ENCODE measurements at places on chromosomes 2 and 18. TPM values are rescaled to one million over a fixed set of nuclear protein-coding genes. Genes with fewer than 3 reads are reported as not detected.

Gene CIB4
- not detected for total RNA-seq

Gene DLX1
- 0.36 TPM for total RNA-seq

- DNase-seq, result no peak
Measured at GRCh38 chr2:88834866-88835265, 143.4 kb downstream of the RPIA start.

GRCh38 chr2:43158259-43158880 is 68.0 kb downstream of the ZFP36L2 start:
- DNase-seq, result peak; percentile 75

DNA sequence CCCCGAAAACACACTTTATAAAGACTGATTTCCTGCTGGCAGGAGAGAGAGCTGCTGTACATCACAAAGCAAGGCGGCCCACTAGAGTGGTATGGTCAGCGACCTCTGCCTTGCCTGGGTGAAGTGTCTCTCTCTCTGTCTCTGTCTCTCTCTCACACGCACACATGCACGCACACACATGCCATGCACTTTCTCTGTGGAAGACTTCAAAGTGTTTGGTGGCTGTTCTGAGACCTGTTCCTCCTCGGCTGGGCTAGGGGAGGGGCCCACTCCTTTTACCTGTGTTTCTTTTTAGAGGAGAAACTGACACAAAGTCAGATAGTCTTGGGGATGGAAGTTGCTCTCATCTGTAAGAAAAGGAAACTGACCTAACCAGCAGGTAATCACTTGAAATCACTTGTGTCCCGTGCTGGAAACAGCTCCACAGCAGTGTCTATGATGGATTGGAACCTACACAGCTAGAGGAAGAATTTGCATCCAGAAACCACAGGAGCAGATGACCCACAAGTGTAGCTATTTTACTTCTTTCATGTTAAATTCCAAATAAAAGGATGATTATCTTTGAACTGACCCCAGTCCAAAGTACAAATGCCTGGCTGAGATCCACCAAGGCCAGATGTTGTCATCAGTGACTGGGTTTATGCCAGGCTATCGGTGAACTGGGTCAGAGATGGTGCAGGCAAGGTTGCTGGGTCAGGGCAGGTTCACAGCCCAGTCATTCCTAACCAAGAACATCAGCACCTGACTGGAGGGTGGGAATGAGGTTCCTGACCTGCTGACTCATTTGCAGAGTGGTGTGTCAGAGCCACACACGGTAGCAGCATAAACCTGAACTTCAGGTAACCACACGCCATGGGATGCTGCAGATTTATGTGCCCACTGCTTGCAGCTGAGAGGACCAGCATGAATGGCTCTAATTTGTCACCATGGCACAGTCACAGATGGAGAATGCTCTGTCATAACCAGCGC is 63.0 kb downstream of the NPAS2 start:
- peak; percentile 38 for DNase-seq

GRCh38 chr2:219663116-219663762 is 35.8 kb downstream of the SLC4A3 start:
- DNase-seq, result no peak

Gene CDH2
- 111 TPM for total RNA-seq

Gene IL1RL2
- 0.28 TPM for total RNA-seq

Gene OBSL1
- total RNA-seq, result 21.4 TPM

Gene IL36B
- not detected for total RNA-seq

- DNase-seq, result peak; percentile 10
Measured at GRCh38 chr18:73742957-73743356, 404.7 kb downstream of the FBXO15 start.

DNA sequence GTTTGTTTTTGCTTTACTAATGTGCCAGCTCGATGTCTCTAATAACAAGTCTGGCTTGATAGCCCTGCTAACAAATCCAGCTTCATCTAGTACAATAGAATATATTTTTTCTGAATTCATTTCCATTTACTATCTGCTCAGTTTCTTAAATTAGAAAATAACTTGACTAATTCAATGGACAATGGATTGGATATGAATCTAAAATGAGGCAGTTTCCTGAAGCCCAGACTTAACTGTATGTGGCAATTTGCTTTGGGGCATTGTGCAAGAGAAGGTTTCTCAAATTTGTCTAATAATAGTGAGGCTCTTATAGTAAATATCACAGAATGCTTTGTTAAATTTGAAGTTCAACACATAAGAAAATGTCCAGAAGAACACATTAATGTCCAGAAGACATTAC is 25.8 kb downstream of the CALCRL start:
- no peak for DNase-seq

DNA sequence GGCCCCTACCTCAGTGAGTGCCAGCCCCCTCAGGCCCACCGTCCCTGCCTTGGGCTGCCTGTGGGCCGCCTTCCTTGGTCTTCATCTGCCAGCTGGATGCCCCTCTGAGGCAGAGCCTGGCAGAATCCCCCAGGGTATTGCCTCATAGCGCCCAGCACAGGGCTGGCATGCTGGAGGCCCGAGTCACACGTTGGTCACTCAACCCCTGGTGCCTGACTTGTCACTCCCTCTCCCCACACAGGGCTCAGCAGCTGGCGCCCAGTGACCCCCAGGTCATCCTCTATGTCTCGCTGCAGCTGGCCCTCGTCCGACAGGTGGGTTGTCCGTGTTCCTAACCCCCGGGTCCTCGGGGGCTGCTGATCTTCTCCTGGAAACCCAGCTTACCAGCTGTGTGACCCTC is 108.4 kb upstream of the MCFD2 start:
- no peak for DNase-seq

DNA sequence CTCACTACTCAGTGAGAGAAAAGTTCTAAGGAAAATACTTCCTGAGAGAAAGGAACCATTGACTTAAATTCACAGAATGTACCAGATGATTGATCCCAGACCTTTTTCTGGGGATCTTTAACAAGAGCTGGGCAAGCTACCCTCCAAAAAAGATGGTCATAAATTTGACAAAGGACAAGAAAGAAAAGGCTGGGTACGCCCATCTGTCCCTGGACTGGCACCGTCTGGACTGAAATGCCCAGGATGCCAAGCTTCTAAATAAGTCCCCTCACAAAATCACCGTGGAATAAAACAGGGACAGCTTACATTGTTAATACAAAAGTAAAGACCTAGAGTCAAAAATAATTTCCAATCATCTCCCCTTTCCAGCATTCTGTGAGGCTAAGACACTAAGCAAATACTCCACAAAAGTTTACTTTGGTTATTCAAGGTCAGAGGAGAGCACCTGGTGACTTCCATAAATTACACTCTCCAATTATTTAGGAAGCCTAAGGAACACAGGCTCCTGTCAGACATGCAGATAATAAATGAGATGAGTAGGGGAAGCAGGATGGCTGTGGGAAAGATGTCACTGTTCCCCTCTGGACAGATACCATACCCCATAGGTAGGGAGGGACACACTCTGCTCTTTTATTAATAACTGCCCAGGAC is 69.9 kb downstream of the UXS1 start:
- no peak for DNase-seq

- DNase-seq, result no peak
Measured at GRCh38 chr2:40208463-40208862, 243.4 kb downstream of the SLC8A1 start.

DNA sequence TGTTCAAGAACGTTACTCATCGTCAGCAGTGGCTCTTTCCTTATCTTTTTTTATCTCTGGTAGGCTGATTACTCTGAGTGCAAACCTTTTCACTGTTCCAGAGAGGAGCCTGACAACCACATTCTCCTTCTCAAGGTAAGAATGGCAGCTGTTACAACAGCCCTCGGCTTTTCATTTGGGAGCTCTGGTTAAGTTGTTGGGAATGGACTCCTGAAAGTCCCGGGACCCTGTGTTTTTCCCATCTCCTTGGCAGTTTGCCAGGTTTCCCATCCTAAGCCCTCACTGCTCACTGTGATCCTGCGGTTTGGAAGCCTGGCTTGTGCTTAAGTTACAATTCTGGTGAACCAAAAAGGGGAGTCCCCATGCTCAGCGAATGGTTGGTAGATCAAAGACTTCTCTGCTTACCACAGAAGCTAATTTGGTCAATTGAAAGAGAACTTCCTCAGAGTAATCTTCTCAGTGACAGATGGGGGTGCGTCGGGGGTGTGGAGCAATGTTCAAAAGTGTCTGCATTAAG is 122.3 kb downstream of the LYPD6B start:
- DNase-seq, result no peak

DNA sequence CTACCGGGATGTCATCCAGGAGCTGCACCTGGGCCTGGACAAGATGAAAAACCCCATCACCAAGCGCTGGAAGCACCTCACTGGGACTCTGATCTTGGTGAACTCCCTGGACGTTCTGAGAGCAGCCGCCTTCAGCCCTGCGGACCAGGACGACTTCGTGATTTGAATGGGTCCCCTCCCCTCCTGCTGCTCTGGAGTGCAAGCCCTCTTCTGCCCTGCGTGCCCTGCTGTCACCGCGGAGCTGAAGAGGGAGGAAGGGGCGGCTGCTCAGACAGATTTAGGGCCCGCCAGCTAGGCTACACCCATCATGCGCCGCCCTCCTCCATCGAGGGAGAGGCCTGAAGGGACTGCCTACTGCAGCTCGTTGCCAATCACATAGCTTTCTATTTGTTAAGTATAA is 101.8 kb downstream of the SH3BP4 start:
- DNase-seq, result no peak

DNA sequence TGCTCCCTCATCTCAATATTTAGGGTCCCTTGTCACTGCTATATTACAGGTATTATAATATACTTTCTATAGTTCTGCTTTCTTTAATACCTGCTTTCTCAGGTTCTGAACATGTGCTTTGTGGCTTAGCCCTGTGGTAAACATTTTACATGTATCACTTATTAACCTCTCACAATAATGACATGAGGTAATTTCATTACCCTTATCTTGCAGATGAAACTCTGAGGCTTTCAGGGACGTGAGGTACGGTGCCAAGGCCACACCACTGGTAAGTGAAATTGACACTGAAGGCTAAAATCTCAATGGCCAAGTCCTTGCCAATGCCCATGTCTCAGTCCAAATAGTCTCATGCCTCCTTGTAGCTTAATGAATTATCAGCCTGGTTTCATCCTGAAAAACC is 21.7 kb downstream of the LINC00305 start:
- DNase-seq, result no peak

GRCh38 chr18:35478520-35479435 is 19.0 kb downstream of the INO80C start:
- peak; percentile 86 for DNase-seq

Gene CFC1
- not detected for total RNA-seq

DNA sequence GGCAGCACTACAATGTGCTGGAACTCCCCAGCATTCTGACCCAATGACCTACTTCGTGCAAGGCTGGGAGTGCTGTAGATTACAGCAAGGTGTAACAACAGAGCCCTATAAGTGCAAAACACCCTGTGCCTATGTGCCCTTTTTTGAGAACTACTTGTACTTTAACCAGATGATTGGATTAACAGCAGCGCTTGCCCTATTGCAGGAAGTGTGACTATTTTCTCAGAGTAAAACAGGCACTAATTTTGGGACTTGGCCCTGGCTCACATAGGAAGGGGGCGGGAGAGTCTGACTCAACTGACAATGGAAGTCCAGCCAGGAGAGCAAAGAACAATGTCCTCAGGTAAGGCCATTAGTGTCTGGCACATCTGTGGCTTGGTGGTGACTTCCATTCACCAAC is 35.6 kb upstream of the RNF125 start:
- DNase-seq, result no peak

DNA sequence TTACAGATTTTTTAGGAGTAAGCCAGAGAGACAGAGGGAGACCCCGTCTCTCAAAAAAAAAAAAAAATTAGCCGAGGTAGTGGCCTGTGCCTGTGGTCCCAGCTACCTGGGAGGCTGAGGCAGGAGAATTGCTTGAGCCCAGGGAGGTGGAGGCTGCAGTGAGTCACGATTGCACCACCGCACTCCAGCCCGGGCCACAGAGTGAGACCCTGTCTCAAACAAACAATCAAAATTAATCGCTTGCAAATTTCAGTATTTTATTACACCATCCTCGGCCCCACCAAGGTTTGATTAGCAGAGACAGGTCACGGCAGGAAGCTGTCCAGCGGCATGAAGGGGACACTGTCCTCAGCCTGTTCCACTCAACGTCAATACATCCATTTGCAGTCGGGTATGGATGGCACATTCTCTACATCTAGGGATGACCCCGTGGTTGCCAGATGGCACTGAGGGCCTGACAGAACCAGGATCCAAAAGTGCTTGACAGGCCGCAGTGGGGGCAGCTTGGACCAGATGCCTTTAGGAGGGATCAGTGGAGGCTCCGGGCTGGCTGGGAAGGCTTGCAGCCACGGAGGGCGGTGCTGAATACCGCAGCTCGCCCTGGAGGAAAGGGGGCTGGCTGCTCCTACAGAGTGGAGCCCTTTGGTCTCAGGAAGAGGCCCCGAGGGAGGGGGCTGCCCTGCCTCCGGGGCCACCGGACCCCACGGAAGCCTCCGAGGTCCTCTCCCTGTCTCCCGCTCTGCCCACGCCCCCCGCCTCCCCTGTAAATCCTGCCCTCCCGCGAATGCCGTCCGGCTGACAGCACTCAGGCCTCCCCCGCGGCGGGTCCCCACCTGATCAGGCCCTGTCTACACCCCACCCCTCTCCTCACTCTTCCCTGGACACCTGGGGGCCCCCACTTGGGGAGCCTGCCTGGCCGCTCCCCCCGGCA is 13.1 kb downstream of the ASPRV1 start:
- no peak for DNase-seq

- DNase-seq, result no peak
Measured at GRCh38 chr2:106339609-106340008, 128.6 kb downstream of the RGPD3 start.

GRCh38 chr2:142871396-142871795 is 6.1 kb upstream of the KYNU start:
- DNase-seq, result no peak

- DNase-seq, result peak; percentile 34
Measured at GRCh38 chr2:176085861-176086771, 2.4 kb upstream of the EVX2 start.

Gene KRTCAP3
- total RNA-seq, result not detected

DNA sequence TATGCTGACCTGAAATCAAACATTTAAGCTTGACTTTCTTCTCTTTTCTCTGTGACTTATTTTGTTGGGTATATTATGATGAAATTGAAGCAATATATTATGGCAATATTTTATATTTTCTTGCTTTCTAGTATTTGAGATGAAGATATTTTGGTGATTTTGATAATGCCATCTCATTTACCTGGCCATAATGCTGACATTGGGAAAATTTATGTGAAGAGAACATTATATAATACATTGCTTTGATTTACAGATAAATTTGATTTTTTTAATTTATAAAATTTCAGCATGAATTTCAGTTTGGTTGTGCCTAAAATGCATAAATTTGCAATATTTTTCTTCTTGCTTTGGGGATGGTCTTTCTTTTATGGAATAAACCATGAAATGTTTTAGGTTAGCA is 1413.7 kb upstream of the TMEFF2 start:
- no peak for DNase-seq

Gene ACSL3
- total RNA-seq, result 84.2 TPM

GRCh38 chr2:134108113-134108512 is 145.8 kb upstream of the MGAT5 start:
- DNase-seq, result no peak

Gene FAM237A
- total RNA-seq, result not detected

All from IMR-90 (cell line).